IMR-90 (cell line): ENCODE measurements at places on chromosomes 16 and 17. TPM values are rescaled to one million over a fixed set of nuclear protein-coding genes. Genes with fewer than 3 reads are reported as not detected.
A peak's percentile ranks its signal among the peaks of the same experiment; 100 is the strongest.

DNA sequence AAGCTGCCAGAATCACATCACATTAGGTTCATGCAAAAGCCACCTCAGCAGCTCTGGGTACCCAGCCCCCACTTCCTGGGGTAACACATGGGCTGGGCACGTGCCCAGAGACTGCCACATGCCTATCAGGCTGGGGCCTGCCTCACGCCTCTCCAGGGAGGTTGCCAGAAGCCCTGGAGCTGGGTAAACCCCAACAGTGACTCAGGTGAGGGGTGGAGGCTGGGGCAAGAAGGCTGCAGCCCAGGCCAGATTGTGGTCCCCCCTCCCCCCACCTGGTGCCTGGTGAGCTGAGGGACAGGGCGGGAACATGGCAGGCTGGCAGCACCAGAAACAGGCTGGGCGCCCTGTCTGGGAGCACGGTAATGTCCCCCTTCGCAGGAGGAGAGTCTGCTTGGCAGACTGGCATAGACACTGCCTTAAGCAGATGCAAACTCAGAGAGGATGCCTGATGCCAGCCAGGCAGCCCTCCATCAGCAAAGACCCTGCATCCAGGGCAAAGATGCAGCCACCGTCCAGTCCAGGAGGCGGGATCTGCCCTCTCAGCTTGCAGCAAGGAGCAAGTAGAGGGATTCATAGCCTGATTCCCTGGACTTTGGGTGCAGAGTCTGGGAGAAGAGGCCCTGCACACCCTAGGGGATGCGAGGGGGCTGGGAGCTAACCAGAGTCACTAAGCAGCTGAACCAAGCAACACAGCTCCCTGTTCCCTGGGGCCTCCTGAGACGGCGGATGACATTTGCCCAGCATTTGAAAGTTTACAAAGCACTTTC lies 28.8 kb downstream of the NGFR start:
- no peak for DNase-seq

DNA sequence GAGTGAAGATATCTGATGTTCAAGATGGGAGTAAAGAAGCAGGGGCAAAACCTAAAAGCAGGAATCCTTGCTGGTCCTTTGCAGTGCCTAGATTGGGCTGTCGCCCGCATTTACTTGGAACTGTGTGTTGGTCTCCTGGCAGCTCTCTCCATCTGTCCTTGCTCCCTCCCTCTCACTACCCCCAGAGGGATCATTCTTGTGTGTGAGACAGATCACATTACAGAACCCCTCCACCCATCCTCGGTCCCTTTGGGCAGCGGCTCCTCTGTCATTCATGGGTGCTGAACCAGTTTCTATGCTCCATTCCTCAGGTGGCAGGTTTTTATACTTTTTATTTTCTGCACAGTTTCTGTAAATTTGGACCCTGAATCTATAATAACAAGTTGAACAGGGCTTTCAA lies 99.4 kb upstream of the MYOCD start:
- DNase-seq = no peak

DNA sequence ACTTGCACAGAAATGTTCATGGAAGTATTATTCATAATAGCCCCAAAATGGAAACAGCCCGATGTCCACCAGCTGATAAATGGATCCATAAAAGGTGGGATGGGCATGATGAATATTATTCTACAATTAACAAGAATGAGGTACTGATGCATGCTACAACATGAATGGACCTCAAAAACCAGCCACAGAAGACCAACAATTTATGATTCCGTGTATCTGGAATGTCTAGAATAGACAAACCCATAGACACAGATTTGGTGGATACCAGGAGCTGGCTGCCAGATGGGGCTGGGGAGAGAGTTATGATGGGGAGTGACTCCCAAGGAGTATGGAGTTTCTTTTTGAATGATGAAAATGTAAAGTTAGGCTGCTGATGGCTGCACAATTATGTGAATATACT lies 10.8 kb upstream of the NAGLU start:
- DNase-seq = peak; percentile 89

DNA sequence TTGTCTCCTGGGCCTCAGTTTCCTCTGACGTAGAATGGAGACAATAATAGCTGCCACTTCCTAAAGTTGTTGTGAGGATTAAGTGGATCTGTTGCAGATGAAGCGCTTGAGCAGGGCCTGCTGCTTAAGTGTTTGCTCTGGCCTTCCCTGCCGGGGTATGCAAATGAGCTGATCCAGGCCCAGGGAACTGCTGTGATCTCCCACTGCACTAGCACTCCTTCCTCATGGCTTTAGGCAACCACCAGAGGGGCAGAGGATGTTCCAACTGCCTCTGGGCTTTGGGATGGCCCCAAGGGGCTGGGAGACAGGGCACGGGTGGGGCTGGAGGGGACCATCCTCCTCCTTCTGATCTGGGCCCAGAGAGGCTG lies 6.2 kb downstream of the SBK1 start:
- DNase-seq = no peak

DNA sequence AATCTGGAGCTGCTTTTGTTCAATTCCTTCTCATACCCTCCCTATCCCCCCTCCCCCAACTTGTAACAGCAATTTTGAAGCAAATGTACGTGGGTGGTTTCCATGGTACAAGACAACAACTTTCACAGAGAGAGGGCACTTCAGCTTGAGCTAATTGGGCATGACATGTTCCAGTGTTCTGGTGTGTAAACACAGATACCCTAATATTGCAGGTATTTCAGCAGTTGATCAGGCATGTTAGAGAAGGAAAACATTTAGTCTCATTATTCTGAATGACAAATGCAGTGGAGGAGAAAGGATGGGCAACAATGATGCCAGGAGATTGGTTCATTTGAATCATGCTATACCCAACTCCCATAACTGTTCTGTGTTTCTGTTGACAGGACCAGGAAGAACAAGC lies 137.5 kb downstream of the TRIM37 start:
- no peak for DNase-seq

GRCh38 chr16:10881479-10882030 lies 4.6 kb downstream of the CIITA start:
- DNase-seq = no peak

Gene C1QL1
- 0.18 and 0.28 TPM in 2 replicates for total RNA-seq

Gene SLC5A2
- under 0.01 TPM in 1 of 2 replicates, not detected in the other for total RNA-seq
